Activated naive CD4-positive, alpha-beta T cell treated with anti-CD3 and anti-CD28 coated beads for 36 hours (primary cell): ENCODE measurements at places on chromosomes 3 and 15. TPM values are rescaled to one million over a fixed set of nuclear protein-coding genes. Genes with fewer than 3 reads are reported as not detected.

RTP4 gene
- total RNA-seq, result 0.43 TPM

CAPN7 gene
- total RNA-seq, result 23.7 TPM

- no peak for DNase-seq
Measured at GRCh38 chr3:14801031-14801430, 17.7 kb upstream of the FGD5 start.

DNA sequence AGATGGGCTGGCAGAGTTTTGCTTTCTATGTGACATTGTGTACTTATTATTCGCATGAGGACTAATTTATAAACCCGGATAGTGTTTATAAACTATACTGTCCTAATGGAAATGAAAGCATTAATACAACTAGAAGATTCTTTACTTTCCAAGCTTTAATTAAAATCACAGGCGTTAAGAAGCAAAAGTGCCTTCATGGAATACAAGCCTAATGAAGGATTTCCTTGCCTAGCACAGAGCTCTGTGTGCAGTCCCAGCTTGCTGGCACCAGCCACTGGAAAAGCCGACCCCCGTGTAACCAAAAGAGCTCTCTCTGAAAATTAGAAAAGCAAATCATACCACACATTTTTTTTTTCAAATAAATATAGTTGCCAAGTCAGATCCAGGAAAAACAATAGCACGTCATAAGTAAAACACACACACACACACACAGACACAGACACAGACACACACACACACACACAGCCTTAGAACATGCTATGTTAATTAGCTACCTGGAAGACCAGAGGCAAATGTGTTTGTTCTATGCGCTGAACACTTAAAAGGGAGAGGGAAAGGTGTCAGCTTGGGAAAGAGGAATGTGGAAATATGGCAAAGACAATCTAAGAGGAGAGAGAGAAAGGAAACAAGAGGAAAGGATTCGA, 1084.2 kb downstream of the TUSC7 start:
- DNase-seq, result no peak

DNA sequence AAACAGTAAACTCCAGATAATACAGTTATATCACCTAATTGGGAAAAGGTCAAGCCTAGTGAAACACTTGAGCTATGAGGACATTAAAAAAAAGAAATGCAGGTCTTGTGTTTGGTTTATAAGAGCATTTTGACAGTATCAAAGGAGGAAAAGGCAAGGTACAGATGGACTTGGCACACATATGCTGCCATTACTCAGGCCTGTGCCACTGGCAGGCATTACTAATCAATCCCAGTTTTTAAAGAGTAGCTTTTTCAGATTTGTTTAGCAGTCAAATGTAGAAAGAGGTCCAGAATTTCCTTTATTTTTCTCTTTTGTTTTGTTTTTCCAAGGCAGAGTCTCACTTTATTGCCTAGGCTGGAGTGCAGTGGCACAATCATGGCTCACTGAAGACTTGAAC, 38.9 kb downstream of the MDFIC2 start:
- no peak for DNase-seq

GRCh38 chr3:112467539-112467938, 31.7 kb downstream of the BTLA start:
- no peak for DNase-seq

- no peak for DNase-seq
Measured at GRCh38 chr15:99738021-99738847, 5.0 kb upstream of the LYSMD4 start.

WDR93 gene
- total RNA-seq, result not detected

CPN2 gene
- not detected for total RNA-seq

DNA sequence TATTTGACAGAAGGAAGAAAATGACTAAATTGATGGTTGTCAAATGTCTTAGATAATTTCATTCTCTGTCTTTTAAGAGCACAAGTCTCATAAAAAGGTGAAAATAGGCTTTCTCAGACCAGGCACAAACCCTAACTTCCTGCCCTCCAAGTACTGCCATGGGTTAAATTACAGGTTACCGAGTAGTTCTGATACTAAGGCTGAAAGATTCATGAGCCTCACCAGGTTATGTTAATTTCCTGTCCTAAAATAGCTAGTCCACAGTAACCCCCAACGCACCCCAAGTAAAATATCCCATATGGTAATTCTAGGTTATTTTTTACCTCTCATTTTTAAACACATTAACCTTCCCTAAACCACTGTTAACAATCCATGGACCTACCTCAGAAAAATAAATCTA, 42.0 kb downstream of the GSK3B start:
- no peak for DNase-seq

DNA sequence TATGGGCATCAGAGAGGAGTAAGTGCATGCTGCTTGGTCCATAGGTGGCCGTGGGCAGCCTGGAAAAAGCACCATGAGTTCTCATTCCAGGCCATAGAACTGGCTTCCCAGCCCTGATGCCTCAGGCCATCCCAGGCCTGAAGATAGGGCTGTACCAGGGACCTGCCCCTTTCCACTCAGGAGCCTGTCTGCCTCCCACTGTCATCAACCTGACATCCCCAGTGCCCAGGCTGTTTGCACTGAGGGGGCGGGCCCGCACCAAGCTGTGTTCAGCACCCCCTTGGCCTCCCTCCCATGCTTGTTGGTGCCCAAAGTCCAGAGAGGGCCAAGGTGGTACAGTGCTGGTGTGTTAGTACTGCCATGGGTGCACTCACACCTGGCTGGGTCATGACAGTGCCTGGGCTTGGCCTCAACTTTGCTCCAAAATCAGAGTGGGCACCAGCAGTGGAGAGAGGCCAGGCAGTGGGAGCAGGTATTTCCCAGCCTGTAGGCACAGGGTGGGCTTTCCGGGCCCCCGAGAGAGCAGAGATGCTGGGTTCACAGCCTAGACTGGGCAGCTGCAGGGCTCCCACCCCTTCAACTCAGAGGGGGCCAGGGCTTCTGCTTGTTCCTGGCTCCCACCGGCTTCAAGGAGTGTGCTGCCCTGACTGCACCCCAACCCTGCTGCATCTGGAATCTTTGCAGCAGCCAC, 556.1 kb downstream of the SI start:
- no peak for DNase-seq

DNA sequence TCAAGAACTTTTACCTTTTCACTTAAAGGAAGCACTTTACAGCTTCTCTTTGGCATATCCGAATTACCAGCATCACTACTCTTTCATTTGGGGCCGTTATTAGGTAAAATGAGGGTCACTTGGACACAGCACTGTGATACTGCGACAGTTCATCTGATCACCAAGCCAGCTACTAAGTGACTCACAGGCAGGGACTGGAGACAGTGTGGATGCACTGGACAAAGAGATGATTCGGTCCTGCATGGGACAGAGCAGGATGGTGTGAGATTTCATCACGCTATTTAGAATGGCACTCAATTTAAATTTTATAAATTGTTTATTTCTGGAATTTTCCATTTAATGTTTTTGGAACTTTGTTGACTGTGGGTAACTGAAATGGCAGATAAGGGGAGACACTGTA, 166.9 kb upstream of the IL12A start:
- DNase-seq, result no peak

DUOXA1 gene
- not detected for total RNA-seq

- DNase-seq, result no peak
Measured at GRCh38 chr3:136979684-136980083, 21.9 kb downstream of the IL20RB start.

- no peak for DNase-seq
Measured at GRCh38 chr3:1843111-1843510, 255.6 kb upstream of the CNTN4 start.

DNA sequence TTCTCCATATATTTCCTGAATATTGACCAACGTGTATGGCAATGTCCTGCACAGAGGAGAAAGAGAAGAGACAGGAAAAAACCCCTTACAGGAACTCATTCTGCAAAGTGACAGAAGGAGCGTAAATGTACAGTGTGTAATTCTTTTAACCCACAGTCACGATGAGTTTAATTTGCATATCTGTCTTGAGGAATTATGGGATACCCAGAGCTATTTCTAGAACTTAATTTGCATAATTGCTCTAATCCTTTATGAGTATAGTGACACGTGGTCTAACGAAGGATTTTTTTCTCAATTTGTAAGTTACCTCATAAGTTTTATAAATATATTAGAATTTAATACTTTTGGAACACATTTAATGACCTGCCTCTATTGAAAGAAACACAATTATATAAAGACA, 9.8 kb downstream of the GPR27 start:
- DNase-seq, result no peak

CERS3 gene
- 0.21 TPM for total RNA-seq

TIGIT gene
- 8.8 TPM for total RNA-seq

DNA sequence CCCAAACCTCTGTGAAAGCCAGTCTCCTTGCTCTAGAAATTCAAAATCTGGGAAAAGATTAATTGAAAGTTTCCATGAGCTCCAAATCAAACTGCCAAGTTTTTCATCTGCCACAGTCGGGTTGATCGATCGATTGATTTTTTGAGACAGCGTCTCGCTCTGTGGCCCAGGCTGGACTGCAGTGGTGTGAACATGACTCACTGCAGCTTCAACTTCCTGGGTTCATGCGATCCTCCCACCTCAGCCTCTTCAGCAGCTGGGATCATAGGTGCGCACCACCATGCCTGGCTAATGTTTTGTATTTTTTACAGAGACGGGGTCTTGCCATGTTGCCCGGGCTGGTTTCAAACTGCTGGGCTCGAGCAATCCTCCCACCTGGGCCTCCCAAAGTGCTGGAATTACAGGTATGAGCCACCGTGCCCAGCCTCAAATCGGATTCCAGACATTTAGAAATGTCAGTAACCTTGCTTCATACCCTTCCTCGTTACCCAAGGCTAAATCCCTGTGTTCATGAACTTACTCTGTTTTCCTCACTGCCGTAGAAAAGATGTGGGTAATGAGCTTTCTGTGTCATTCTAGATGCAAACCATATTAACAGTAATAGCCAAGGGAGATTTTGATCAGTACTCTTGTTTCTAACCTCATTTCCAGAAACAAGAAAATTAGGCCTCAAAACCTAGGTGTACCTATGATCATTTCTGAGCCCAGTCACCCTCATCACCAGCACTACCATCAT, 105.9 kb upstream of the AKAP13 start:
- DNase-seq, result no peak

LSAMP gene
- not detected for total RNA-seq

SPESP1 gene
- 0.47 TPM for total RNA-seq

GOLGA8T gene
- not detected for total RNA-seq

DNA sequence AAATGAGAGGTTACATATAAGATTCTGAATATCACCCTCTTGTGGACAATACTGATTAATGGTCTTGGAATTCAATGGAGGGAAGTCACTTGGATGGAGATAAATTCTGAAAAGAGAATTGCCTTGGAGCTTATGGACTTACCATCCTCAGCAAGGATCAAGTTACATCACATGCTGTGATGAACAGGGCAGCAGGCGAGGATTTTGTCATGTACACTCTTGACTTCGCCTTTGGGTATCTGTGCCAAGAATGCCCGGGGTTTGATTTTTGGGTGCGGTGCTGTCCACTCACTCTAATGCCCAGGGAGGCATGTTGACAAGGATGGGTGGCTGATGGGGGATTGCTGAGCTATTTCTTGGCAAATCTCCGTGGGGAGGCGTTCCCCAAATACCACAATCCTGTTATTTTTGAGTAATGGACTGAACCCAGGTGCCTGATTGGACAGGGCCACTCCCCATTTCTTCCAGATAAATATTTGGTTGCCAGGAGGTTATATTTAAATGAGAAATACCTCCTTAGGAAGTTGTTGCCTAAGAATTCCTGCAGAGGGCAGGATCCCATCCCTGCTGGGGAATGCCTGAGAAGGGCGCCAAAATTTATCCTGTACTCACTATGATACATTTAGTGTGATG, 96.3 kb downstream of the TPRG1 start:
- no peak for DNase-seq
